ENCODE measurements at places on chromosomes 3 and 15. TPM values are rescaled to one million over a fixed set of nuclear protein-coding genes. Genes with fewer than 3 reads are reported as not detected.

Gene CASR
- polyA plus RNA-seq: 0.05 TPM

Gene IL5RA
- 3.3 TPM for polyA plus RNA-seq

Gene NUP210
- polyA plus RNA-seq: 18.3 TPM

Gene POPDC2
- polyA plus RNA-seq: 4.9 TPM

Gene HYAL1
- 3.4 TPM for polyA plus RNA-seq

Gene CLDN16
- 0.04 TPM for polyA plus RNA-seq

Gene A4GNT
- polyA plus RNA-seq: 0.36 TPM

Gene RASGRF1
- 45.0 TPM for polyA plus RNA-seq

All from left lung (tissue), 14 donors.